ENCODE measurements at places on chromosomes 1 and 21.

- DNase-seq: peak; percentile 94
These were observed 1.8 kb downstream of the RHOC start for GRCh38 chr1:112704934-112705627.

GRCh38 chr1:155128755-155129473 lies 1.2 kb downstream of the EFNA1 start:
- DNase-seq: no peak

DNA sequence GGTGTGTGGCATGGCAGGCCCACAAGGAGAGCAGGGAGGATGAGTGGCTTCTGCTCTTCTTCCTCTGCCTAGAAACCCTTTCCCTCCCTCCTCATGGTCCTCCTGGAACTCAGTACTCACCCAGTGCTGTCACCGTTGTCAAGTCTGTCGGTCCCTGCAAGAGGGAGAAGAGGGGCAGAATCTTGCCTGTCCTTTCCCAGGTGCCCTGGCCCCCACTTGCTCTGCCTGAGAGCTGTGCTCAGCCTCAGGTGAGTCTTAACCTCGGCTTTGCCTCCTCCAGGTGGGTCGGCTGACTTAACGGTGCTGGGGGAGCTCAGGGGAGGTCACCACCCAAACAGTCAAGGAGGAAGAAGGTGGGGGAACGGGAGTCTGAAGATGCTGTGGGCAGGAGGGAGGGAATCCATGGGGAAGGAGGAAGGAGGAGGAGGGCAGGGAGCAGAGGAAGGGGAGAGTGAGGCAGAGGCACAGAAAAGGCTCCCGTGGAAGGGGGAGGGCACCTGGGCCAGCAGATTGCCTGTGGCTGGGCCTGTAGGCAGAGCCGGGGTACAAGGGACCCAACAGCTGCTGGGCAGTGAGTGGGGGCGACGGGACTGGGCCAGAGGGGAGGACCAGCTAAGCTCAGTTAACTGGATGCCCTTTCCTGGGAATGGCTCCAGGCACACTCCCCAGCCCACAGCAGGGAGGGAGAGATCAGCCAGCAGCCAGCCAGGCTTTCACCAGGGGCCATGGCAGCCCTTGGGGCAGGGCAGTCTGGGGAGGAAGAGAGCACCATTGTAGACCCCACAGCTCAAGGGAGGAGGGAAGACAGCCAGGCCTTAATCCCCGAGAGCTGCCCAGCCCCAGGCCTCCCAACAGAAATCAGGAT lies 26.3 kb downstream of the CTNNBIP1 start:
- DNase-seq: no peak

DNA sequence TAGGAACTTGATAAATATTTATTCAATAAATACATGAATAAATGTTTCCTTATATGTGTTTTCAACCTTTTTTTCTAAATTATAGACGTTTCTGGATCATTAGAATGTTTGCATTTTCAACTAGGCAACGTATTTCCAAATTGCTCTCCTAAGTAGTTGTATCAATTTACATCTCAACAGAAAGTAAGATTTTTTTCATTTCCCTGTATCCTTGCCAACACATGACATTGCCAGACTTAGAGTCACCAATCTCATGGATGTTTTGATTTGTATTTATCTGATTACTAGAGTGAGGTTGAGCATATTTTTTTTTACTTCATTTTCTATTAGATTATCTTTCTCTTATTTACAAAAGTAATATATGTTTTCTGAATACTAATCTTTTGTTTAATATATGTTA lies 22.2 kb upstream of the SMG7 start:
- no peak for DNase-seq

- no peak for DNase-seq
These were observed 105.2 kb downstream of the SUSD4 start for GRCh38 chr1:223258751-223259198.

GRCh38 chr1:186155594-186155993 lies 219.5 kb downstream of the TPR start:
- peak; percentile 45 for DNase-seq

- peak; percentile 69 for DNase-seq
These were observed 21.8 kb downstream of the PTPRC start for GRCh38 chr1:198660341-198661261.

GRCh38 chr1:31828926-31829690 lies 13.3 kb upstream of the SPOCD1 start:
- DNase-seq: no peak

DNA sequence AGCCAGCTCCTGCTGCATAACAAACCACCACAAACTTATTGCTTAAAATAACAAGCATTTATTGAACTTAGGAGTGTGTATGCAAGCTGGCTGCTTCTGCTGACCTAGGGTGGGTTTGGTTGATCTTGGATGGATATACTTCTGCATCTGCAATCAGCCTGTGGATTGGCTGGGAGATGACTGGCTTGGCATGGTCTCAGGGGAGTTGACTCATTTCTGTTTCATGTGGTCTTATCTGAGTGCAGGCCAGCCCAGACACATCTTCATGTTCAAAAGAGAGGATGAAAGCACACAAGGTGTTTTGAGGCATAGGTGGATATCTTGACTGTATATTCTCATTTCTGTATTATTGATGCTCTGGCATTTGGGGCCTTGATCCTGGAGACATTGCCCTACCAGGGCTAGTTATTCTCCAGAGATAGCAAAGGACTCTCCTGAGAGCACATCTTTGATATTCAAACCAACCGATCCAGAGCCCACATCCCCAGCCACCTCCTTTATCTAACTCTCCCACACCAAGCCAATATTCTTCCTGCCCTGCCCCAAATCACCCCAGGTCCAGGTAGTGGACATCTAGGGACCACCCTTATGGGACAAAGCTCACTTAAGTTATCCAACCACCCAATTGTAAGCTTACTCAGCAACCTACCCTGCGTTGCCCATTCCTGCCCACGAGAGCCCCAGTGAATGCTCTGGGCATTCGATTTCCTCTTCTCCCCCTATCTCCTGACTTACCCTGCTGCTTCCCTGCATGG lies 350.8 kb downstream of the PTPRU start:
- DNase-seq: peak; percentile 8

GRCh38 chr1:47505267-47505666 lies 67.4 kb downstream of the FOXD2 start:
- DNase-seq: no peak

- no peak for DNase-seq
These were observed 25.4 kb downstream of the HMGCS2 start for GRCh38 chr1:119743308-119743707.

DNA sequence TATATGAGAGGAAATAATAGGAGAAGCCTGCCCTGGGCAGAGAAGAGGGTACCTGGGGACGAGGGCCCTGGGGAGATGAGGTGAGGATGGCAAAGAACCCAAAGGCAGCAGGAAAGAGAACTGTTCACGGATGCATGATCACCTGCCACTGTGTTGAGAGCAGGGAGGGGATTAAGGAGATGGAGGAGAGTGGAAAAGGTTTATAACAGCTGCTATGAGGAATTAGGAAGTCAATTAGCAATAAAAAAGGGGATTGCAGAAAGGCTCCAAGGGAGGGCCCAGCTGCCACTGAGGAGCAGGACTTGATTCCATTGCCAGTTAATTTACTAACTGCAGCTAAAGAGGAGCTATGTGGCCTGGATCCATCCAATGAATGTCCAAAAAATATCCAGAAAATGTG lies 61.1 kb downstream of the GFI1 start:
- no peak for DNase-seq

- no peak for DNase-seq
These were observed 53.9 kb downstream of the SELENOF start for GRCh38 chr1:86860020-86860419.

- no peak for DNase-seq
These were observed 22.8 kb upstream of the ABCA4 start for GRCh38 chr1:94143809-94144176.

DNA sequence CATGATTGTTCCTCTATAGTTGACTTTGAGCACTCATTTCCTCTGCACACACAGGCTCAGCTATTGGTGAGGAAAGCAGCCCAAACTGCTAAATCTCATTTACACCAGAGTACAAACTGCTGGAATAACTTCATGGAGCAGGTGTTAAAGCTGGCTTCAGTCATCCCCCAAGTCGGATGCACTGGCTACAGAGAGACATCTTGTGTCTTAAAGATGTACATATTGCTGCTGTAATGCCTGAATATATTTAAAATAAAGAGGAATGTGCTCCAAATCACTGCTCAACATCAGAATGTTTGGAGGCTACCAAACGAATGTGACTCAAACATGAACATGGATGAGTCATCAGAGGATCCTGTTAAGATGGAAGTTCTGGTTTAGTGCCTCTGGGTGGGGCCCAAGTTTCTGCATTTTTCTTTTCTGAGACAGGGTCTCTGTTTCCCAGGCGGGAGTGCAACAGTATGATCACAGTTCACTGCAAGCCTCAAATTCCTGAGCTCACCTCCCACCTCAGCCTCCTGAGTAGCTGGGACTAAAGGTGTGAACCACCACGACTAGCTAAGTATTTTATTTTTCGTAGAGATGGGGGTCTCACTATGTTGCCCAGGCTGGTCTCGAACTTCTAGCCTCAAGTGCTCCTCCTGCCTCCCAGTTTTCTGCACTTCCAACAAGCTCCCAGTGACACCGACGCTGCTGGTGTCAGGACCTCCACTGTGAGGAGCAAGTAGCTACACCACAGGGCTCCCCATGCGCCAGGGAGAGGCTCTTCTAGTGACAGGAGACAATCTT lies 79.0 kb upstream of the KRTAP19-8 start:
- DNase-seq: no peak

DNA sequence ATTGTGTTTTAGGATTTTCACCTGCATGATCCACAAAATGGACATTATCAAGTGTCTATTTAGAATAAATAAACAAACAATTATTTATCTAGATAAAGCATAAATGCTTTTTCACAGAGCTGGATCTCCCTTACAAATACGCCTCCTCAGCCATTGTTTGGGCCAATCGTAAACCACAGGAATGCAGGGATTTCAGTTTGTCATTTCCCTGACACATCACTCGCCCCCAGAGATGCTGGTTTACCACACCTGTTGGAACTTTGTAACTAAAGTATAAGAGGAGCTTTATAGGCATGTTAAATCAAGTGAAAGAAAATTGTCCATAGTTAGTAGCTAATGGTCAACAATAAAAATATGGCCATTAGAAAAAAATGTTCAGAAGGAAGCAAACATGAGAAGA lies 40.3 kb downstream of the GPR88 start:
- DNase-seq: no peak

DNA sequence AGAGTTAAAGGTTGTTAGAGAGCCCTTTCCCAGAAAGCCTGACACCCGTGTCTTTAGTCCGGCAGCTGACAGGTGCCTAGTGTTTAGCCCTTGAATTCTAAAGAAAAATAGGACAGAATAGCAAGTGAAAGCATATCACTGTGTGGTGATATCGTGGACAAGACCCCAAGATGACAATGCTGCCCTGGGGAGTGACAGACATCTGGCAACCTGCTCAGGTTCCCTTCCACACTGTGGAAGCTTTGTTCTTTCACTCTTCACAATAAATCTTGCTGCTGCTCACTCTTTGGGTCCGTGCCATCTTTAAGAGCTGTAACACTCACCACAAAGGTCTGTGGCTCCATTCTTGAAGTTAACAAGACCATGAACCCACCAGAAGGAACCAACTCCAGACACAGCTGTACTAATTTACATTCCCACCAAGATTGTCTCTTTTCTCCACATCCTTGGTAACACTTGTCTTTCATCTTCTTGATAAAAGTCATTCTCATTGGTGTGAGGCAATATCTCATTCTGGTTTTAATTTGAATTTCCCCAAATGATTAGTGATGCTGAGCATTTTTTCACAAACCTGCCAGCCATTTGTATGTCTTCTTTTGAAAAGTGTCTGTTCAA lies 107.6 kb upstream of the SGIP1 start:
- no peak for DNase-seq

DNA sequence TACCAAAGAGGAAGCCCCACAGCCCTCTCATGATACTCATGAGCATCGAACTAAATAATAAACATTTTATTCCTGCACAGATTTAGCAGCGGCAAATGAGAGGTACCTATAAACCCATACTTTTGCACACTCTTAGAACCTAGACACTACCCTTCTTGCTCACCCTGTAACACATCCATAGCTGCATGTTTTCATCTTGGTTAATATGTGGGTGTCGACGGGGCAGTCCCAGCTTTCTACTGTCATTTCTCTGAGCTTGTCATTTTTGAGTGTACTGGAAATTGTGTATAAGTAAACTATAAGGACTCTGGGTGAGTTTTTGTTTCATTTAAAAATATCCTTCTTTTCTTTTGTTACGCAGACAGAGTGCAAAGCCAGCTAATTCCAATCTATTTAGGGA lies 25.5 kb downstream of the OVGP1 start:
- no peak for DNase-seq

- DNase-seq: no peak
These were observed 9.7 kb upstream of the AADACL4 start for GRCh38 chr1:12634156-12634555.

GRCh38 chr1:175822580-175822979 lies 79.2 kb upstream of the TNR start:
- DNase-seq: no peak

- peak; percentile 11 for DNase-seq
These were observed 17.5 kb downstream of the RHOU start for GRCh38 chr1:228752675-228753265.

DNA sequence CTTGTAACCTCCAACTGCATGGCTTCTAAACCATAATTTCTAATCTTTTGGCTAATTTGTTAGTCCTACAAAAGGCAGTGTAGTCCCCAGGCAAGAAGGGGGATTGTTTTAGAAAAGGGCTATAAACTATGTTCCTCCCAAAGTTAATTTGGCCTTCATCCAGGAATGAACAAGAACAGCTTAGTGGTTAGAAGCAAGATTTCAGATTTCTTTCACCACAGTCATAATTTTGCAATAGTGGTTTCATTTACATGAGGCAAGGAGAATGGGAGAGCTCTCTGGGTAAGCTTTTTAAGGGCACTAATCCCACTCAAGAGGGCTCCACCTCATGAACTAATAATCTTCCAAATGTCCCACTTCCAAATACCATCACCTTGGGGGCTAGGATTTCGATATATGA lies 1353.9 kb downstream of the NCAM2 start:
- no peak for DNase-seq

GRCh38 chr1:15731735-15732685 lies 4.0 kb upstream of the SLC25A34 start:
- no peak for DNase-seq

DNA sequence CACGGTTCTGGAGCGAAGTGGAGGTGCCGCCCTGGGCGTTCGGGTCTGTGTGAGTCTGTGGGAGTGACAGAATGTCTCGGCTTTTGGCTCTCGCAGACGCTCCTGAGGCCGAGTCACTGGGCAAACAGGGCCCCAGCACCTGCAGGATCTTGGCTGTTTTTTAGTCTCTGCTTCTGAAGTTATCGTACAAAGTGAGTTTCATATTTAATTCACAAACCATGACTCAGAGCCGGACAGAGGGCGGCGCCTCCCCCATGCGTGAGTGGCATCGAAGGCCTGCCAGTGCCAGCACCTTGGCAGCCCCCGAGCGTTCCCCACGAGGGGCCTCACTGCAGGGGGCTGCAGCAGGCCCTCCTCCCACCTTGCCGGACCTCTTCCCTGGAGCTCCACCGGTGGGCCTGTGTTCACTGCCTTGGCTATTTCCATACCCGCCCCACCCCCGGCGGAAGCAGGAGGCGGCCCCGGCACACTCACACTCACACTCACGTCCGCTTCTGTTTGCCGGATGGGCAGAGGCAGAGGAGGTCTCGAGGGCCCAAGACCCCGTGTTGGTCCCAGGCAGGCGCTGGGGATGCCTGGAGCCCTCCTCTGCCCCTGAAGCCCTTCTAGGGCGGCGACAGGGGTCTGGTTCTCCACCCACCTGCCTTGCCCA lies 56.3 kb downstream of the MORN1 start:
- DNase-seq: no peak

GRCh38 chr1:57167997-57168396 lies 202.2 kb upstream of the C8B start:
- DNase-seq: no peak
